ENCODE measurements at places on chromosomes 6 and 20. TPM values are rescaled to one million over a fixed set of nuclear protein-coding genes. Genes with fewer than 3 reads are reported as not detected.

LPA gene
- total RNA-seq, result not detected

EDN1 gene
- 0.32 TPM for total RNA-seq

SIRPB2 gene
- total RNA-seq, result not detected

TSHZ2 gene
- 17.3 TPM for total RNA-seq

- no peak overlapping the region for H3K4me3 ChIP-seq
- no peaks in the 10 kb centered on the region for H3K27me3 ChIP-seq
- H3K36me3 ChIP-seq, result no peaks in the 10 kb centered on the region
Measured at GRCh38 chr6:159984268-159984786, 15.4 kb downstream of the IGF2R start.

DNA sequence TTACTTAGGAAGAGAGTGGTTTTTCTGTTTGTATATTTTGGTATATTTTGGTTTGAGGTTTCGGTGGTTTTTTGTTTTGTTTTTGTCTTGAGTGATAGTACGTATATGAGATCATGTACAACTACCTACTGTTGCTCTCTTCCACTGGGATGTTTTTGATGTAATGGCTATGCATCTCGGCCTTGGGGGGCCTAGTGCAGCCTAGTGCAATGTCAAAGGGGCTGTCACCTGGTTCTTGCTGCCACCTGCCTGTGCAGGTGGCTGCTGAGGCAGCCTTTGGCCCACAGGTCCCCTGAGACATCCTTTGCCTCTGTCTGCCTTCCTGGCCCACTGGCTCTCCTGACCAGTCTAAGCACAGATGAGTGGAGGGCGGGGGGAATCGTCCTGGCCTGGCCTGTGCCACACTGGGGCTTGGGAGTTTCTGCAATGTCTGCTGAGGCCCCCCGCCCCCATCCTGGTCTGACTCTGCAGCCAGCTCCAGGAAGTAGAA is 546.6 kb downstream of the CD83 start:
- H3K4me1 ChIP-seq, result peaks cover 8% of the 10 kb centered on the region
- H3K27ac ChIP-seq, result no peak overlapping the region
- H3K4me3 ChIP-seq, result no peak overlapping the region
- no peaks in the 10 kb centered on the region for H3K27me3 ChIP-seq

DNA sequence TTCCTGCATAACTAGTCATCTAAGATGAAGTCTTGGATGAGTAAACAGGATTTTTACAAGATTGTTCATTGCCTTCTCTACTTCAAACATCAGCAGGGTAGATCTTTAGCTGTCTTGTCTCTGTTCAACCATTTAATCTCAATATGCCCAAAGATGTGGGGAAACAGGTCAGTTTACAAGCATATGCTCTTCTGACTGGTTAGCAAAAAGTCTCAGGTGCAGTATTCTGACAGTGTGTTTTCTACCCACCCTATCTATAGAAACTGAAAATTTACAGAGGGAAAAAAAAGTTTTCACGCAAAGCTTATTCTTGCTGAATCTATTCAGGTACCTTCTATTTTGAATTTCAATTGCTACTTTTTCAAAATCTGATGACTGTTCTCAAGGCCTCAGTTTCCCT is 29.0 kb downstream of the MAP3K5 start:
- H3K4me1 ChIP-seq, result peaks cover 19% of the 10 kb centered on the region
- DNase-seq, result no peak
- no peak overlapping the region for H3K27ac ChIP-seq
- no peak overlapping the region for H3K4me3 ChIP-seq
- no peaks in the 10 kb centered on the region for H3K27me3 ChIP-seq

DNA sequence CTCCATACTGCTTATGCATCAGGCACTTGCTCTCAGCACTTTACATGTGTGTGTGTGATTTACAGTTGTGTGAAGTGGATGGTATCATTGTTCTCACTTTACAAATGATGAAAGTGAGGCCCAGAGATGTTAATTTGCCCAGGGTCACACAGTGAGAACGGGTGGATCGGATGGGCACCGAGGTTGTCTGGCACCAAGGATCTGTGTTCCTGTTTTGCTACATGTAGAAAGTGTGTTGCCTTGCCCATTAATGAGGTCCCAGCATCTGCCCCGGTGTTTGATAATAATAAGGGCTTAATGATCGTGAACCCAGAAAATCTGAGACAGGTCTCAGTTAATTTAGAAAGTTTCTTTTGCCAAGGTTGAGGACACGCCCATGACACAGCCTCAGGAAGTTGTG is 216.1 kb upstream of the QKI start:
- no peak overlapping the region for H3K27ac ChIP-seq
- H3K4me3 ChIP-seq, result no peak overlapping the region
- no peak for DNase-seq
- H3K36me3 ChIP-seq, result no peaks in the 10 kb centered on the region
- H3K4me1 ChIP-seq, result peaks cover 4% of the 10 kb centered on the region

- H3K4me1 ChIP-seq, result no peaks in the 10 kb centered on the region
- H3K4me3 ChIP-seq, result peak overlapping the region; percentile 59
- no peak for DNase-seq
- no peaks in the 10 kb centered on the region for H3K27me3 ChIP-seq
Measured at GRCh38 chr20:37095108-37095598, 644 bp downstream of the RBL1 start.

DNA sequence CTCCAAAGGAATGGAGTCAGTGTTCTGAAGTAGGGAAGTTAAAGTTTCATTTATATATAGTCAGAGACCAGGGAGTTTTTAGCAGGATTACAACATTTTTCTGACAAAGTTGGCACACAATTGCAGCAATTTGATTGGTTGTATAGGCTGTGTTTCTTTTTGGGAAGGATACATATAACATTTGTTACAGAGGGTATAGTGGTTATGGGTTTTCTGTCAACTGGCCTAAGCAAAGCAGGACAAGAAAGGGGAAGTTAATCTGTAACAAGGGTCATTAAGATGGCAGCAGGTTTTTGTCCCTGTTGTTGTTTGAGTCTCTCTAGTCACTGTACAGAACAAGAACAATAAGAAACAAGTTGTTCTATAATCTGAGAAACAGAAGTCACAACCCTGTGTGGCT is 41.4 kb downstream of the TPD52L1 start:
- DNase-seq, result no peak
- H3K27ac ChIP-seq, result no peak overlapping the region
- H3K4me1 ChIP-seq, result peaks cover 33% of the 10 kb centered on the region
- no peaks in the 10 kb centered on the region for H3K27me3 ChIP-seq
- no peak overlapping the region for H3K4me3 ChIP-seq

GRCh38 chr20:39778847-39779604 is 816.9 kb downstream of the DHX35 start:
- H3K4me1 ChIP-seq, result no peaks in the 10 kb centered on the region
- DNase-seq, result no peak
- no peaks in the 10 kb centered on the region for H3K27me3 ChIP-seq

Measured in cardiac muscle cell (in vitro differentiated cells and primary cell).